Mucosa of gallbladder (tissue), 1 donor: ENCODE measurements at places on chromosomes 2 and 18. TPM values are rescaled to one million over a fixed set of nuclear protein-coding genes. Genes with fewer than 3 reads are reported as not detected.

GRCh38 chr2:85583667-85584353 lies 421 bp upstream of the VAMP5 start:
- no peak for DNase-seq

DNA sequence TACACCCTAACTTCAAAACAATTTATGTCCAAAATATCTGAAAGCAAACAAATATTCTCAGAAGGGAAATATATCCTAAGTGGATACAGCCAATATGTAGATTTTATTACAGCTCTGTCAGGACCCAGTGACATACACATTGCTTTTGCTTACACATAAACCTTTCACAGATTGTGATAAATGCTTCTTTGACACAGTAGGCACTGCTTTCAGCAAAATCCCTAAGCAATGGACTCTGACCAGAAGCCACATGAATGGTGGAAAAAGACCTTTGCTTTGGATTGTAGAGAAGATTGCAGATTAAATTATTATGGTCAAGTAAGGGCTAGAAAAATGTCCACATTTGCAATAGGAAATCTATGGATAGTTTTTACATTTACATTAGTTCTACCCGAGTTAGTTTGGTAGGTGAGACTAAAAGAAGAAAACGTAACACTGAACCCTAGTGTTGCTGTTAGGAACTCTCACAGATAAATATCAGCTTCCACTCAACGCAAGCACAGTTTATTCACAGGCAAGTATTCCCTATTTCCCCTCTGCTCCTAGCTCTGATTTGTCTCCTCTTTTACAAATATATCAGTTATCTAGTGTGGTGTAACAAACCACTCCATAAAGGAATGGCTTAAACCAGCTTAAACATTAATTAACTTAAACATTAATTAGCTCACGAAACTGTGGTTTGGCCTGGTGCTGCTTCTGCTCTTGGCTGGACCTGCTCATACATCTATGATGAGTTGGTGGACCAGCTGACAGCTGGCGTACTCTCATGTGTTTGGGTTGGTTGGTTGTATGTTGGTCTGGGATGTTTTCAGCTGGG lies 23.6 kb upstream of the SERPINE2 start:
- DNase-seq = no peak

- DNase-seq = no peak
Measured at GRCh38 chr18:65526099-65526498, 224.7 kb upstream of the CDH7 start.

Gene RGPD6
- 11.0 TPM for total RNA-seq
